Stimulated activated CD4-positive, alpha-beta T cell treated with anti-CD3 and anti-CD28 coated beads, Interleukin-15, amount 100 ng/mL, for 48 hours (primary cell): ENCODE measurements at places on chromosomes 5 and 9.

DNA sequence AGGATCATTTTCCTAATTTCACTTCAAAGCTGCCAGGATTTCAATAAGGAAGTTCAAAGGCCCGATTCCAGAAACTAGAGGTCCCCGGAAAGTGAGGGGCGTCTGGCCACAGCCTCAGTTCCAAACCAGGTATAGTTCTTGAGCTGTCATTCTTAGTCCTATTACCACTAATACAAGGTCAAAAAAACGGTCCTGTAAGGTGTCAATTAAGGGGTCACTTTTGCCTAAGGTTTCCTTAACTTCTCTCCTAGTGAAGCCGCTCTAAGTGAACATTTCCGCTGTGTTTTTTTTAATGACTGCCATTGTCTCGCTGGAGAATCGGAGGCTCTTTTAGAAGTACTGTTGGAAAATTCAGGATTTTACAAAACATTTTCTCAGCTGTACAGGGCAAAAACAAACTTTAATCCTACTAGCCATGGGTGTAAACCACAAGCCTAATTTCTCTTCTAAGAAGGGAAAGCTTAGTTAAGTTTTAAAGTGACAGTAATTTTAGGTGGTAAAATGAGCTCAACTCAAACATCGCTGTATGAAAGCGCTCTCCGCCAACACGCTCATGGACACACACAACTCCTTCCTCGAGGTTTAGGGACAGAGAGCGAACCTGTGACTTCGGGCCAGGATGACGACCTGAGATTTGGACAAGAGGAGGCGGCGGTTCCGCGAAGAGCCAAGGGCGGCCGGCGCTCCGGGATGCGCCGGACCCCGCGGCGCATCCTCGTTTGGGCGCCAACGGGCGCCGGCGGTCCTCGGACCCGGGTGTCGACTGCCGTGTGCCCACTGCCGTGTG is 76.7 kb upstream of the IFNE start:
- no peak for DNase-seq

GRCh38 chr5:38692781-38693527 is 136.5 kb upstream of the LIFR start:
- DNase-seq: no peak

GRCh38 chr9:131117121-131117761 is 8.1 kb upstream of the NUP214 start:
- no peak for DNase-seq

GRCh38 chr5:21831145-21831787 is 1021.9 kb downstream of the CDH12 start:
- no peak for DNase-seq

DNA sequence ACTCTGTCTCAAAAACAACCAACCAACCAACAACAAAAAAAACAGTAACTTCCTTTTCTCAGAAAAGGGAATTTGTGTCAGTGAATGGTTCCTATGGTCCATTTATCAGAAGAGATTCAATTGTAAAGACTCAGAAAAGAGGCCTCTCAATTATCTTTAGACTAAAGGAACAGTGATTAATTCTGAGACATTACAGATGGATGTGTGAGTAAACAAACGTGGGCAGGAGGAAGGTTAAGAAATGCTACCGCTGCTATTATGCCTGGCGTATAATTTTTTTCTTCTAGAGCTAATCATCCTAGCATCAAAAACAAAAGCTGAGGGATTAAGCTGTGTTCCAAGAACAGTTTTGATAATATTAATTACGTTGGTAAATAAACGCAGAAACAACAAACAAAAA is 52.9 kb upstream of the JMY start:
- no peak for DNase-seq

GRCh38 chr5:129958581-129958980 is 54.3 kb downstream of the CHSY3 start:
- no peak for DNase-seq

- no peak for DNase-seq
Measured at GRCh38 chr5:132673939-132674630, at the start of gene IL4. Gene IL4 (plus strand): TSS chr5:132673989. CDS start chr5:132674051, 62 bp downstream.

- DNase-seq: no peak
Measured at GRCh38 chr5:75640826-75641225, 29.6 kb downstream of the ANKDD1B start.

DNA sequence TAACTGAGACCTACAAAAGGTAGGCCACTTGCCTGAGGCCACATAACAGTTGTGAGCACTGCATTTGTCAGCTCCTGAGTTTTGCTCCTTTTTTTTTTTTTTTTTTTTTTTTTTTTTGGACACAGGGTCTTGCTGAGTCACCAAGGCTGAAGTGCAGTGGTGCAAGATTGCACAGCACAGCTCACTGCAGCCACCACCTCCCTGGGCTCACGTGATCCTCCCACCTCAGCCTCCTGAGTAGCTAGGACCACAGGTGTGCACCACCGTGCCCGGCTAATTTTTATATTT is 37.1 kb downstream of the LAMC3 start:
- DNase-seq: no peak

- DNase-seq: no peak
Measured at GRCh38 chr9:22363421-22363887, 83.2 kb upstream of the DMRTA1 start.
